Activated CD4-positive, alpha-beta T cell treated with anti-CD3 and anti-CD28 coated beads, Interleukin-2, amount 50 U/mL, for 24 hours (primary cell): ENCODE measurements at places on chromosomes 1 and 21.
A peak's percentile ranks its signal among the peaks of the same experiment; 100 is the strongest.

- DNase-seq, result no peak
Measured at GRCh38 chr1:243620096-243620495, 229.9 kb downstream of the AKT3 start.

DNA sequence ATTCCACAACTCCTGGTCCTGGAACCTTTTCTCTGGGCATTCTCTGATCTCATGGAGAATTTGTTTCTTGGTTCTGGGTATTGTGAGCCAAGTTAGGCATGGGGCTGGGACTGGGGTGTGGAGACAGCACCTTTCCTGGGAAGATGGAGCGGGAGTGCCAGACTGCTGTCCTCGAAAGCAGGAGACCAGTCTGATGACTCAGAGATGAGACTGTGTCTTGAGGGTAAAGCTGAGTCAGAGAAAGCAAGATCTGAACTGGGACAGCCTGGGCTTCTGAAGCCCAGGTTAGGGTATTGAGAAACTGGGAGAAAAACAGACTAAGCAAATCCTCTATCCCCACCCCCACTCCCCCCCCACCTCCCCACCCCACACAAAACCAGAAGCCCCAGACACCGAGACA is 2.2 kb upstream of the KANK4 start:
- DNase-seq, result no peak

DNA sequence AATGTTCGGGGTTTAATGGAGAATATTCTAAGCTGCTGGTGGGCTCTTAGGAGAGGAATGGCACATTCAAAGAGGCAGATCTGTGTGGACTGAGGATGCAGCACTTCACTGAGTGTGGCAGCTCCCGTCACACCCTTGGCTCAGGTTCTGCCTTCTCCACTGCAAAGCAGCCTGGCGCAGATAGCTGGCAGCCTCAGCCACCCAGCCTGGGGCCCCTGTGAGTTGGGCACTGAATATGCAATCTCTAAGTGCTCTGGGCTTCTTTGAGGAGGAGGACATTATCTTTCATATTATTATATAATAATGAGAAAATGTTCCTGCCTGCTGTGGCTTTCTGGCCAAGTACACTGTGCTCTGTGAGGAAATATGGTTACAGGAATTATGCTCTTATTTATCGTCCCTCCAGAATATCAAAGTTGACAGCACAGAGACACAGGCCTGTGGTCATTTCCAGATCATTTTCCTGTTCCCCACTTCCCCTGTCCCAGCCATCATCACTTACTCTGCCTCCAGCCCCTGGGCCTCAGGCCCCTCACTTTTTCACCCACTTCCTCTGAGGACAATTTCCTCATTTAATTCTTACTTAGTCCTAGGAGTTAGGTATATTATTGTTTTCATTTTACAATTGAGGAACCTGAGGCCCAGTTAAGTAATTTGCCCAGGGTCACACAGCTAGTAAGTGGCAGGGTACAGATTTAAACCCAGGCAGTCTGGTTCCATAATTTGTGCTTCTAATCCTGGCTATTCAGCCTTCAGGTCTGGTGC is 53.6 kb downstream of the MAB21L3 start:
- DNase-seq, result no peak

DNA sequence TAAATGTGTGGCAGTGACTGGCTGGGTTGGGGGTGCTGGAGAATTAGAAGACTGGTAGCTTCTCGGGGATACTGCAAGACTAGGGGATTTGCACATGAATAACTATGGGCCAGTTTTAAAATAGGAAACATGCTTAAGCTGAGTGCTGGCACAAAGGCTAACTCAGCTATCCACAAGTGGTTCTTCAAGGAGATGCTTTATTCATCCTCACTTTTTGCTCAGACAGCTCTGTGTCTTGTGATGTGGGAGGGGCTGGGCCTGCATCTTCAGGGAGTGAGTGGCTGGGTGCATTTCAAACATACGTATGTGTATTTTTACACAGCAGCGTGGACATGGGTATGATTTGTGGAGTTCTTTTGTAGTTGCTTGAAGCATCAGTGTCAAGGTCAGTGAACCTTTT is 2.3 kb downstream of the COQ8A start:
- DNase-seq, result no peak

DNA sequence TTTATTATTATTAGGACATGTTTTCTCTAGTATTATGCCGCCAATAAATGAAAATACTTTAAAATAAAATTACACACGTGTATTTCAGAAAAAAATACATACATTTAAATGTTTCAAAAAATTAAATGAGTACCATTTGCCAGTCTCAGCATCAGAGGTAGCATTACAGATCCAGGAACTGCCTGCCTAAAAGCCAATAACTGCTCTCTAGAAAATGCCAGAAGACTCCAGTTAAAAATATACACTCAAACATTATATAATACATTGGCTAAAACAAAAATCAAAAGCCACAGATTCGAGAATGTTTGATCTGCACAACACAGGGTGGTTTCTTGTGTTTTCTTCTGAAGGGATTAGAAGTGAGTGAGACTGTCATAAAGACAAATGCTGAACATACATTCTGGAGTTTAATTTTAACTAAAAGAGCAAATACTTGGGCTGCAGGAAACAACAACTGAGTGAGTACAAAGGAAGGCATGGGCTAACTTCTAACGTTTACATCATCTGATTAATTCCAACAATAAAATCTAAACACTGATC is 105.5 kb downstream of the RERE start:
- DNase-seq, result no peak

DNA sequence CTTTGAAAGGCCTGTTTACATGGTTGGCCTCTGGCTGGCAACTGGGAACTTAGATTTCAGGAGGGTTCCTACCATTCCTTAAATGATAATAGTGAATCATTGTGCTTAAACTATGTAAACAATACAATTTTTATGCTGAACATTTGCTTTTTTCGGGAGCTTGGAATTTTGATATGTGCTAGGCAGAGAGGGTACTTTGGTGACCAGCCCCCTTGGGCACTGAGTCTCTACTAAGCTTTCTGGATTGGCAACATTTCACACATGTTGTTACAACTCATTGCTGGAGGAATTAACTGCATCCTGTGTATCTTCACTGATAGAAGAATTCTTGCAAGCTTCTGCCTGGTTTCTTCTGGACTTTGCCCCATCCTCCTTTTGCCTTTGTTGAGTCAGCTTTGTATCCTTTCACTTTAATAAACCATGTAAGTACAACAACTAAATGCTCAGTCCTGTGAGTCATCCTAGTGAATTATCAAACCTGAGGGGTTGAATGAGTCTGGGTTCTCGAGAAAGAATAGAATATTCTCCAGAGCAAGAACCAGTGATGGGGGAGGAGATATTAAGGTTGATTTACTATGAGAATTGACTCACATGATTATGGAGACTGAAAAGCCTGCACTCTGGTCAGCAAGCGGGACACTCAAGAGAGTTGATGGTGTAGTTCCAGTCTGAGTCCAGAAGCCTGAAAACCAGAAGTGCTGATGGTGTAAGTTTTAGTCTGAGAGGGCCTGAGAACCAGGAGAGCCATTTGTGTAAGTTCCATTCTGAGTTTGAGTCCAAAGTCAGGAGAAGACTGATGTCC is 3.1 kb upstream of the SLC16A4 start:
- DNase-seq, result no peak

DNA sequence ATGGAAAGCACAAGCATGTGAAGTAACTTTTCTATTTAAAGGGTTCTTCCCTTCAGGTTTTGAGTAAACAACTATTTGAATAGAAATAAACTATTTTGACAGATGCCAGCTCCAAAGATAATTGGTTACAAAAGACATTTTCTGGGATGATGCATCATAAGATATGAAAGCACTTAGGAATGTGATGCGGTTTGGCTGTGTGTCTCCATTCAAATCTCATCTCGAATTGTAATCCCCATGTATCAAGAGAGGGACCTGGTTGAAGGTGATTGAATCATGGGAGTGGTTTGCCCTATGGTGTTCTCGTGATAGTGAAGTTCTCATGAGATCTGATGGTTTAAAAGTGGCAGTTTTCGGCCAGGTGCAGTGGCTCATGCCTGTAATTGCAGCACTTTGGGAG is 6.4 kb downstream of the DISP1 start:
- no peak for DNase-seq

GRCh38 chr1:85297855-85298629 is 21.6 kb upstream of the BCL10 start:
- peak; percentile 75 for DNase-seq

DNA sequence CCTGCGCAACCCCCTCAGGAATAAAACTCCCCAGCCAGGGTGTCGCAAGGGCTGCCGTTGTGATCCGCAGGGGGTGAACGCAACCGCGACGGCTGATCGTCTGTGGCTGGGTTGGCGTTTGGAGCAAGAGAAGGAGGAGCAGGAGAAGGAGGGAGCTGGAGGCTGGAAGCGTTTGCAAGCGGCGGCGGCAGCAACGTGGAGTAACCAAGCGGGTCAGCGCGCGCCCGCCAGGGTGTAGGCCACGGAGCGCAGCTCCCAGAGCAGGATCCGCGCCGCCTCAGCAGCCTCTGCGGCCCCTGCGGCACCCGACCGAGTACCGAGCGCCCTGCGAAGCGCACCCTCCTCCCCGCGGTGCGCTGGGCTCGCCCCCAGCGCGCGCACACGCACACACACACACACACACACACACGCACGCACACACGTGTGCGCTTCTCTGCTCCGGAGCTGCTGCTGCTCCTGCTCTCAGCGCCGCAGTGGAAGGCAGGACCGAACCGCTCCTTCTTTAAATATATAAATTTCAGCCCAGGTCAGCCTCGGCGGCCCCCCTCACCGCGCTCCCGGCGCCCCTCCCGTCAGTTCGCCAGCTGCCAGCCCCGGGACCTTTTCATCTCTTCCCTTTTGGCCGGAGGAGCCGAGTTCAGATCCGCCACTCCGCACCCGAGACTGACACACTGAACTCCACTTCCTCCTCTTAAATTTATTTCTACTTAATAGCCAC is 696 bp downstream of the TGFB2 start:
- DNase-seq, result no peak

DNA sequence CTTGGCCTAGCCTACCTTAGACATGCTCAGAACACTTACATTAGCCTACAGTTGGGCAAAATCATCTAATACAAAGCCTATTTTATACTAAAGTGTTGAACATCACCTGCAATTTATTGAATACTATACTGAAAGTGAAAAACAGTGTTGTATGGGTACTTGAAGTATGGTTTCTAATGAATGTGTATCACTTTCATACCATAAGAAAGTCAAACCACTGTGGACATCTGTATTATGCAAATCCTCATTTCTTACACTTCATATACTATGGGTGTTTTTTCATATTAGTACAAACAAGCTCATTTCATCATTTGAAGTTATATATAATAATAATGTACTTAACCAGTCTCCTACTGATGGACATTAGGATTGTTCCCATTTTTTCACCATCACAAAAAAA is 41.2 kb downstream of the TDRD5 start:
- DNase-seq, result no peak

GRCh38 chr1:67338642-67339041 is 31.0 kb downstream of the IL12RB2 start:
- no peak for DNase-seq

DNA sequence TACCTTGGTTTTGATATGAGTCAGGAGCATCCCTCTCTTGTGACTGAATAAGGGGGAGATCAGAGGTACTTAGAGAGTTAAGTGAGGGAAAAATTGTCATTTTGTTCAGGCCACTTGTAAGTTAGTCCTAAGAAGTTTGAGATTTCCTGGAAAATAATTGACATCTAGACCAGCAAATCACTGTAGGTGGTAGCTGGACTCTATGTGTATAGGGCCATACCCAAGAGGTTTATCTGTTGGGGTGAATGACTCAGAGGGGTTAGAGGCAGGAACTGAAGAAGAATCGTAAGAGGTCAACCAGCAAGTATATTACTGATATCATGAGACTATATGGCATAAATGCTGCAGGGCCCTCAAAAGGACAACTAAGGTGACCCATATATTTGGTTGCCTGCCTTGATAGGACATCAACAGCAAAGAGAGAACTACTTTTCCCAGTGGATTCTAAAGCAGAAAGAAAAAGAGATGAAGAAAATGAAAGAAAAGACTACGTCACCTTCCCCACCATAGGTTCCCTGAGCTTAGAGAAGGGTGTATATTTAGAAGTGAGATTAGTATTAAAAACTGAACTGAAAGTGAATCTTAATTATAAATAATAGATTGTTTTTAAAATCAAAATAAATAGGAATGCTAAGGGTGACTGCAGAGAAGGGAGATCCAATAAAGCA is 8.0 kb upstream of the RNPC3 start:
- DNase-seq, result no peak
